ENCODE measurements at places on chromosomes 3 and 15. TPM values are rescaled to one million over a fixed set of nuclear protein-coding genes. Genes with fewer than 3 reads are reported as not detected.

Gene MINDY2
- total RNA-seq = 3.4 TPM

Gene TEX55
- total RNA-seq = not detected

Gene COL6A6
- total RNA-seq = not detected

Gene UBAP1L
- not detected for total RNA-seq

All from H4 (cell line).